ENCODE measurements at places on chromosomes 4 and X.

DNA sequence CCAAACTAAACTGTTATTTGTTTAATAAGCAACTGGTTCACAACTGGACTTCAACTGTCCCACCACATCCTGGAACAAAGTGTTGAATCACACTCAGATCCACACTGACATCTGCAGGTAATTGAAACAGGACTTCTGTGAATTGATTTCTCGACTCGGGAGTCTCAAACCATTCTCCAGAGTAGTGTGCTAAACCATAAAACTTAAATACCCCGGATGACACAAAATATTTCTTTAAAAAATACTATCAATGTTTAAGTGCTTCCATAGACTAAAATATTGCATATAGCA lies 95.4 kb upstream of the PLAC1 start:
- no peak for ATAC-seq

GRCh38 chrX:65697211-65697641 lies 29.8 kb downstream of the MSN start:
- no peak for ATAC-seq

GRCh38 chrX:133911825-133912495 lies 73.4 kb downstream of the GPC3 start:
- no peak for ATAC-seq

DNA sequence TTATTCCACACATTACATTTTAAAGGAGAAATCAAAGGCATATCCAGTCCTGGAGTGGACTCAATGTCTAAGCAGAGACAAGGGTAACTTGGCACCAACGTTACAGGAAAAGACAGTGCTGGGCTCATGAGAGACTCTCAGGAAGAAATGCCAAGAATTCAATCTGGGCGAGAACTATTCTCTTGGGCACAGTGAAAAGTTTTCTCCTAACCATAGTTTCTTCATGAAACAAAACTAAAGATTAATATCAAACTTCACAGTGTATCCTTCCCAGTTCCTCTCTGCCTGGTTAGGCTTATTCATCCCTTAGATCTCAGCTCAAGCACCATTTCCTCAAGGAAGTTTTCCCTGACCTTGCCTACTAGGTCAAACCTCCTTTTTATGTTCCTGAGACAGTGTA lies 109.4 kb upstream of the TLL1 start:
- ATAC-seq = no peak

DNA sequence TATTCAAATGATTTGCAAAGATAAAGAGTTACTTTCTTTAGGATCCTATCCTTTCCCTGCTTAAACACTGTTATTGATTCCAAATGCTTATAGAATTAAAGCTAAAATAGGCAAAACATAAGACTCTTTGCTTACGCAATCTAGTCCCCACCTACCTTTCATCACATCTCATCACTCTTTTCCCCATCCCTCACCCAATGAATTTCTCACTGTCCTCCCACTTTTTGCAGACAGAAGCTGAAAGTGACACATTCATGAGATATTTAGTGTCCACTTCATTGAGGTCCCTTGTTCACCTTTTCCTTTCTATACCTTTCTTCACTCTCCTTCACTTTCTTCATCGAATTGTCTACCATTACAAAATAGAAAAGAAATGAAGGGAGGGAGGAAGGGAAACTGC lies 424 bp downstream of the SATL1 start:
- ATAC-seq = no peak

DNA sequence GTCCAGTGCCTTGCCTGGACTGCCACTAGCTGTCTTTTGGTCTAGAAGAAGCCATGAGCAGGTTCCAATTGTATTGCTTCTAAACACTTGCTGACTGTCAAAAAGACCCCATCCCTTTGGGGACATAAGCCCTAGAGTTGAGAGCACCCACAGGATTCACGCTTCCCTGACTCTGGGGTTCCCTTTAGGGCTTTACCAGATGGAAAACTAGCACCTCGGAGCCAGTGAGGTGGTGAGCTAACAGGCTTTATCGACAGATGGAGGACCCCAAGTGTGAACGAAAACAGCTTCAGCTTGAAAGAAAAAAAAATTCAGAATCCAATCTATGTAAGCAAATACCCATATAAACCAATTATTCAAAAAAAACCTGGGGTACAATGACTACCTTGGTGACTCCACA lies 90.8 kb downstream of the NAA11 start:
- no peak for ATAC-seq

DNA sequence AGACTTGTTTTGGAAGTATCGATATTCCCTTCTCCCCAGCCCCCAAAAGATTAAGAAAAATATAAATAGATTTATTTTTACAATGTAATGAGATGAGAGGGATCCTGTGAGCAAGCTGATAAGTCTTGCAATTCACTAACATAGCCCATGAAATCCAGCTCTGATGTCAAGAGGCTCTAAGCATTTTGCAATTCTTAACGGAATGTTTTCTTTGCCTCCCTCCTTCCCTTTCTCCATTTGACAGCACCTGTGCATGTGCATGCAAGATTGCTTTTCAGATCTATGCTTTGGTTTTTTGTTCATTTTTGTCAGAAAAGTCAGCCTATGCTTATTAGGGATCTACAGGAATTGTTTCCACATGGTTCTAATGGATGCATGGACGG lies 169.9 kb downstream of the SLIT2 start:
- no peak for ATAC-seq

GRCh38 chr4:119025916-119026661 lies 109.5 kb upstream of the MYOZ2 start:
- ATAC-seq = no peak

DNA sequence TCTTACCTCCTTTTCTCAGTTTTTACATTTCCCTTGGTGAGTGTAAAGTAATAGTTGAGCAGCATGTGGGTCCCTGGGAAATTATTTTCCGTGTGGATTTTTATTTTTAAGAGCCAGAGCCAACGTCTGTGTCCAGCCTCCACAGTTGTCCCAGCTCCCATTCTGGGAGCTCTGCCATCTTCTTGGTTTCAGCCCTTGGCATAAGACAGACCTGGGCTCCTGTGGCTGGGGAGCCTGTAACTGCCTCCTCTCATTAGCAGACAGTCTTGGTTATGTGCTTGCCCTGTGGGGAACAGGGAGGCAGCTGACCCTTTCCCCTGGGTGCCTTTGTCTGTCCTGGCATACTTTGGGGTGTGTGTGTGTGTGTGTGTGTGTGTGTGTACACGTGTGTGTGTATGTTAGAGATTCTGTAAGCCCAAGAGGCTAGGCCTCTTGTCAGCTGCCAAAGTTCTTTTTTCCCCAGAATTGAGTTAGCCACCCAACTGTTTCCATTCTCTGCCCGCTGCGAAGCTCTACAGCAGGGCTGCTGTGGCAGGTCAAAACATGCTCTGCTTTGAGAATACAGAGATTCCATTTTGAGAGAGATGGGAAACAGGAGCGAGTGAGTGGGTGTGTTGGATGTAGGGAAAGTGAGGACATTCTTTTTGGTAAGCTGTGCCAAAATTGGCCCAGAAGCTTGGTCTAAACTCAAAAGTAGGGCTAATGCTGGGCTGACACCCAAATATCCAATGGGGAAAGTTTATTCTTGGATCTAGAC lies 140.7 kb downstream of the TMEM164 start:
- ATAC-seq = no peak

DNA sequence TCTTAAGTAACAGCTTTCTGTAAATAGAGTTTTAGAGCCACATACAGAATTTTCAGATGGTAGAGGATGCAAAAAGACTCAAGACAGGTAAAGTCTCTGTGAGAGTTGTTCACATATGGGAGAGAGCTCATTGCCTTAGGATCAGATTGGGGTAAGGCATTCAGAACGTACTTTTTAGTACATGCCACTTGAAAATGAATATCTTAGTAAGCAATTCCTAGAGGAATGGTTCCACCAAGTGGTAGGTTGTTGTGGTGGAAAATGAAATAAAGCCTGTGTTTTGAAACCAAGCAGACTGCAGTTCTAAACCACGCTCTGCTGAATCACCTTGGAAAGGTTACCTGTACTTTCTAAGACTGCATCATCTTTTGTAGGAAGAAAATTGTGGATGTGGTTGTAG lies 547.0 kb upstream of the LCORL start:
- no peak for ATAC-seq

DNA sequence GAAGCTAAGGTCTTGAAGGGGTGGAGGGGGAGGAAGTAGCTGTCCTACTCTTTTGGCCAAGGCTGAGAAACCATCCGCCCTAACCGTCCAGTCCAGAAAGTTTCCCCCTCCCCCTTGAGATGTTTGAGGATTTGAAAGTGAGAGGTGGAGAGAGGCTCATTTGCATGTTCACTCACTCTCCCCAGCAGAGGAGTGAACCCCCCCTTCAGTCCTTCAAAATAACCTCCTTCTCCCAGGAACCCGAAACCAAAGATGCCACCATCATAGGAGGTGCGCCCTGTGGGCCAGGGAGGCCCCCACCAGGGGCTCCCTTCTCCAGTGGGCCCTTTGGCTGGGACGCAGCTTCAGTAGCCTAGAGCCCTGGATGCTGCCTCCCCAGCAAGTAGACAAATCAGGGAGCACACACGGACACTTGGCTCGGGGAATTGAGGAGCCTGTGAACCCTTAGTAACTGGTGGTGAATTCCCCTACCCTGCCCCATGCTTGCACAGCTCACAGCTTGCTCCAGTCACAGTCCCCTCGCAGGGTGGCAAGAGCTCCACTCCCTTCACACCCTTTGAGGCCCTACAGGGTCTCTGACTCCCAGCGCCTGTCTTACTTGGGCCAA lies 25.6 kb downstream of the ELF4 start:
- peak; percentile 70 for ATAC-seq

DNA sequence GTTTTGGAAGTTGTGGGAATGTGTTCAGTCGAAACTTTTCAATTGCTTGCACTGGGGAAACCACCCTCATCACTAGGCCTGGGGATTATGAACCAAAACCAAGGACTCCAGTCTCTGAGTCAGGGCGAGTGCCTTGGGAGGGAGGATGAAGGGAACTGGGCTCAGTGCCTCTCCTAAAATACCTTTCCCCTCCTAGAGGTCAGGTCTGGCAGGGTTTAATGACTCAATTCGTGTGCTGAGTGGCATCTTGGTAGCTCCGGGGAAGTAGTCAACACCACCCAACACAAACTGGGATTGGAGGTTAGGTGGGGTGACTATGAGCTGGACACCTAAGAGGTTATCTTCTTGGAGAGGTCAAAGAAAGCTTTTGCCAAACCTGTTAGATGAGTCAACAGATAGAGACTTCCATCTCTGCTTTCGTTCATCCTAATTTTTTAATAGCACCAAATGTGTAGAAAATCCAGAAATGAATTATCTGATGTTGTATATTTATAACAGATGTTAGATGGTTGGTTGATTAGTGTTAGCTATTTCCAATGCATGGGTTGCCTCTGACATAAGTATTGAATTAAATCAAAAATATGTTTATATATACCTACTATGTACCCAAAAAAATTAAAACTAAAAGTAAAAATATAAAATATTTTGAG lies 202.8 kb downstream of the SHROOM3 start:
- no peak for ATAC-seq

Measured in stimulated activated memory B cell treated with anti-CD40 and anti-IgM and Interleukin-4, amounts not matched to agents 10 μg/mL and 1 μg/mL and 100 μg/mL, for 72 hours (primary cell).